ENCODE measurements at places on chromosomes 6 and 20.

DNA sequence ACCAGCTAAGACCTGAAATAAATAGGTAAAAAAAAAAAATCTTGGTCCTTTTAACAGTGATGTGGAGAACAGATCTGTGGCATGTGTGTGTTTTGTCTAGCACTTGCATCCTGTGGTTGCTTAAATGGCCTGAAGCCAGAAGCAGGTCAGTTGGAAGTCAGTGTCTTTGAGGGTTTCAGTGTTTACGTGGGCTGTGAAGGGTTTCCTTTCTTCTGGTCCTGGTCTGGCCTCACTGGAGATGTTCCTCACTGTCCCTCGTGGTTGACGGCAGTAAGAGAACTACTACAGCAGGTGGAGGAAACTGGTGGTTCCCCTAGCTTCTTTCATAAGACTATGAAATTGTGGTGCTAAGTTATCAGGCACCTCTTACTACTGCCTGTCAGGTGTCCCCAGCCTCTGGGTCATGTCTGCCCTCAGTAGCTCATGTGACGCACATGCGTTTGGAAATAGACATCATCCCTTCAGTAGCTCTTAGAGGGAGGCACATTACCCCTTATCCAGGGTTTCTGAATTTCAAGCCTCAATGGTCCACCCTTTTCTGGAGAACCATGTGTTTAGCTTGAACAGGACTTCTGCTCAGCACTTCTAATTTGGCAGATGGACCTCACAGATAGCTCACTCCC lies 59.4 kb upstream of the SCP2D1 start:
- DNase-seq: peak; percentile 57

GRCh38 chr6:136103763-136104311 lies 146.3 kb downstream of the MTFR2 start:
- DNase-seq: peak; percentile 57

DNA sequence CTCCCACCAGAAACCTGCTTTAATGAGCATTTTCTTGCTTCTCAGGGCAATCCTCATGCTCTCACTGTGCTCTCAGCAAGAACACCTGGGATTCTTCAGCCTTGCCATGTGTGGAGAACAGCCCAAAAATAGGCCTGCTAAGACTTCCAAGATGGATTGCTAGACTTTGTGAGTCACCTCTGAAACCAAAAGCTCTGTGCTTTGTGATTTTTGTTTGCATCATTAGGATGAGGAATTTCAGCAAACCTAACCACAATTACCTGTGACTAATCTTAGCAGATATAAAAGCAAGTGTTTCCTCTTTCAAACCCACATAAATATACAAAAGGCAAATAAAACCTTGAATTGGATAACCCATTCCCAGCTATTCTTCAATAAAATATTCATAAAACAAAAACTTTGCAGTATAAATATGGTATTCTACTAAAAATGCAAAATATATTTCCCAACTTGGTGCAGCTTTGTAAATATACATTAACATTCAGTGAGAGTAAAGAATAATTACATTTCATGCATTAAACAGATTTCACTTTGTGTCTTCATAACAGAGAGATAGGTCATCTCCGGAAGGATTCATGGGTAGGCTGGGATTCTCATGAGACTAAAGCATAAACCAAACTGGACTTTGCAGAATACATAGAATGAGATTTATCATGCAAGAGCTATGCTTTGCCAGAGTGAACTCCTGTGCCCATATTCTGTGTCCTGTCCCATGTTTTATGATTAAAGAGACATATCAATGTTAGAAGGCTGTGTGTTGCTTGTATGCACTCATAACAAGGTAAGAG lies 33.5 kb downstream of the TPBG start:
- peak; percentile 89 for DNase-seq

- DNase-seq: peak; percentile 17
Observed at GRCh38 chr20:40896814-40897700, 131.6 kb upstream of the TOP1 start.

GRCh38 chr20:44959082-44959637 lies 1.0 kb downstream of the TOMM34 start:
- peak; percentile 23 for DNase-seq

DNA sequence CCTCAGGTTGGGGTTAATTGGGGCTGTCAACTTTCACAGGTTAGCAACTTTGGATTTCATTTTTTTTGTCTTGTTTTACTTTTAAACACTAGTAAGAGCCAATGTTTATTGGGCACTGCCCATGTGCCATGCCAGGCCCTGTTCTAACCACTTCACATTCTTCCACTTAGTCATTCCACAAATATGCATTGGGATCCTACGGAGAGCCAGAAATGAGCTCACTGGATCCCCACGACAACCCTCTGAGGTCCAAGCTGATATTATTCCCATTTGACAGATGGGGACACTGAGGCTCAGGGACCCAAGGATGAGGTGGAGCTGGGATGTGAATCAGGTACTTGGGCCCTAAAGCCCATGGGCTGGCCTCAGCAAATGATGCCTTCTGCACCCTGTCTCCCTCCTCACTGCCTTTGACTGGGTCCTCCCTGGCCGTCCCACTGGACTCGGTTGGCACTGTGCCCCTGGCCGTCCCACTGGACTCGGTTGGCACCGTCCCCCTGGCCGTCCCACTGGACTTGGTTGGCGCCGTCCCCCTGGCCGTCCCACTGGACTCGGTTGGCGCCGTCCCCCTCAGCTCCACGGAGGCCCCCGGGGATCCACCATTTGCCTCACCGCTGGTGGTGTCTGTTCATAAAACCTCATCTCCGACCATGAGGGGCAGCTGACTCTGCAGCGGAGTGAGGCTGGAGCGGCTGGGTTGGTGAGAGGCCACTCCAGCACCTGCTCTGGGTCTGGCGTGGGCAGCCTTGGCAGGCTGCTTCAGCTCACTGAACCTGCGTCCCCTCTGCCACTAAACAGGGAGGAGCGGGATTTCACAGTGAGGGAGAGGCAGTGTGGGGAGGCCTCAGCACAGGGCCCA lies 4.8 kb upstream of the PMEPA1 start:
- peak; percentile 47 for DNase-seq

DNA sequence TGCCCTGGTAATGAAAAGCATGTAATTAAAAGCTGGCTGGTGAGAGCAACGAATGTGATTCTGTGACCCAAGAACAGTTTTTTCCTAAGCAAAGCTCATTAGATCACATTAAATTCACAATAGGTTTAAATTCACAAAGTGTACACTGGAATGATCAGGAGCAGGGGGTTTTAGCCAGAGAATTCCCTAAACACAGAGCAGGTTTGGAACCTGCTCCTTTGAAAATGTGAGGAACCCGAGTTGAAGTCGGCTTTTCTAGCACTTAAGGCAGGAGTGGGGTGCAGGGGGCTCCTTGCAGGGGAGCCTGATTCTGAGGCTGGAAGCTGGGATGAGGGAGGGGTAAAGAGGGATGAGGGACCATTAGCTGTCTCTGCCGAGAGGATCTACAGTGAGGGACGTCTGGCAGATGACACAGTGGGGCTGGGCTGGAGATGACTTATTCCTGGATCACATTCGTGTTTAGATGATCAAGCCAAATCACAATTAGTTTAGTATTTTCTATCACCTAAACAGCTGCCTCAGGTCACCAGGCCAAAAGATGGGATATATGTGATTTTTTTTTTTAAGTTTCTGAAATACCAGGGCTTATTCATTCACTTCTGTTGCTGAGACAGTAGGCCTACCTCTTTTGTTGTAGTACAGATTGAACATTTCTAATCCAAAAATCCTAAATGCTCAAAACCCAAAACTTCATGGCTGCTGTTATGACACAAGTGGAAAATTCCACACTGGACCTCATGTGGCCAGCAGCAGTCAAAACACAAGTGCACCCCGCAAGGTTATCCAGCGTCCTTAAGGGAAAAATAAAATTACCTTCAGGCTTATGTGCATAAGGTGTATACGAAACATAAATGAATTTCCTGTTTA lies 93.1 kb upstream of the HIVEP1 start:
- no peak for DNase-seq

GRCh38 chr20:24131281-24131680 lies 142.7 kb upstream of the GGTLC1 start:
- no peak for DNase-seq

GRCh38 chr6:81126150-81126549 lies 626.3 kb downstream of the TENT5A start:
- DNase-seq: peak; percentile 20

DNA sequence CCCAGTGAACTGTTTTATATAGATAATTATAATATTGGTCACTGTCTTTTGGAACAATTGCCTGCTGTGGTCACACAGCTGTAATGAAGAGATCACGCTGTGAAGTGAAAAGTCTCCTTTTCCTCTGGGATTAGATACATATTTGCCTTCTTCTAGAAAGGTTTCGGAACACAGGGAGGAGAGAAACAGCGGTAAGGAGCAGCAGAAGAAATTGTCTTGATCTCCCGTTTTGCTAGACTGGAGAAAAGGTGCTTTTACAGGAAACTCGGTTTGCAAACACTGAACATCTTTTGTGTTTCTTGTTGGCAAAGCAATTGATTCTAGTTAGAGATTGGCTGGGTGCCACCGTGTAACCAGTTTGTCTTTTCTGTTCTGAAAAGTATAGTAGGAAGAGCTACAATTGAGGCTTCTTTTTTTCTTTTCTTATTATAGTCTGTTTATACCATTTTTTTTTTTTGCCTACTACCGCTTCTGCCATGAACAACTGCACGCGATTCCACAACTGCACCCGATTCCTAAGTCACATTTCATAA lies 404.1 kb upstream of the ID4 start:
- peak; percentile 43 for DNase-seq

DNA sequence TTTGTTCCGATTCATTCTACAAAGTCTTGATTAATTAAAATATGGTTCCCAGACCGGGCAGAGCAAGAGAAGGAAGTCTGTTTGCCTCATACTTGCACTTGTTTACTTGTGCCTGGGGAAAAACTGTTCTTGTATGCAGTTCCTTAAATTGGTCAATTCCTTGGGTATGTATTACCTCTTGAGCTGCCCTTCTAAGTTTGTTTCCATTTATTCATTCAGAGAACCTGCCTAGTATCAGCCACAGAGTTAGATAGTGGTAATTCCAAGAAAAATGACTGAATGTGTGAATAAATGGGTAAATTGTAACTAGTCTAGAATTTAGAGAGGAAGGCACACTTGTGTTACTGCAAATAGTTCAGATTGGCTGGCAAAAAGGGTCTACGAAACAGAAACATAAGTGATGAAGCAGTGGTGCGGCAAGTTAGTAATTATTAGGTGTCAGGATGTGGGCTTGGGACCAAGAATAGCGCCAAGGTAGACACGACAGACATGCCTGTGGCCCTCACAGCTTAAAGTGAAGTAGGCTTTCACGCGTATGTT lies 525 bp upstream of the MAK start:
- DNase-seq: no peak

DNA sequence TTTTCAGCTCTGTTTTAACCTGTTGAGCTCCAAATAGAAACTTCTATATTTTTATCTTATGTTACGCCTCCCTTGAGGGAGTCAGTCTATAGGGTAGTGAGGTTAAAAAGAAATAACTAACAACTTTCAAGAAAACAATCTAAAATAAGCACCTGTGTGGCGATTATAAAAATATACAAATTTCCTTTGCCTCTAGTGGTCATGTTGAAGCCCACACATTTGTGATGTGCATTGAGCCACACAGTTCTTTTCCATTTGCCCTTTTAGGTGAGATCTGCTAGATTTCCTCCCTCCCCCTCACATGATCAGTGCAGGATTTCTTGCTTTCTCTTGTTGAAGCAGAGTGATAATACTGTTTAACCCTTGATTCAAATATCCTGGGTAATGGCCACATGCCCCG lies 84.2 kb downstream of the MYB start:
- DNase-seq: no peak

DNA sequence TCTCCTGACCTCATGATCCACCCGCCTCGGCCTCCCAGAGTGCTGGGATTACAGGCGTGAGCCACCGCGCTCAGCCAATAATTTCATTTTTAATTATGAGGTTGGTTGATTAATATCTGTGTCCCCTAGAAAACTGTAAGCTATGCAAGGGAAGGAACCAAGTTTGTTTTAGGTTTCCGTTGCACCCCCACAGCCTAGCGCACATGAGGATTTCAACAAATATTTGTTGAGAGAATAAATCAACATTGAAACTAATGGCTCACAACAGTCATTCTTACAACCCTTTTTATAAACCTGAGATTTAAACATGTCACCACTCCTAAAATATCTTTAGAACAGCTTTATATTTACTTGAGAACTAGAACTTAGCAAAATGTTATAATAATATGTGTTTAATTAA lies 114.0 kb upstream of the CARMIL1 start:
- no peak for DNase-seq

DNA sequence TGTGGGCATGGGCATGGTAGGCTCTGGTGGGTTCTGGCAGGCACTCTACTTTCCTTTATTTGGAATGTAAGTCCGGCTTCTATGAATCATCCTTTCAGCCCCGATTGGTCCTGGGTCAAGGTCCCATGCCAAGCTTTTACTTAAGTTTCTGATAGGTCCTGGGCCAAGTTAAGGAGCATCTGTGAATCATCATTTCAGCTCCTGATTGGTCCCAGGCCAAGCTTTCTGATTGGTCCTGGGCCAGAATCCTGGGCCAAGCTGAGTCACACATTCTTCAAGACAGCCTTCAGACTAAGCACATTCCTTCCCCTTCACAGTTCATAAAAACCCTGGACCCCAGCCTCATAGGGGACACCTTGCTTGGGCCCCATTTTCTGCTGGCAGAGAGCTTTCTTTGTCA lies 231.0 kb upstream of the EYS start:
- no peak for DNase-seq

DNA sequence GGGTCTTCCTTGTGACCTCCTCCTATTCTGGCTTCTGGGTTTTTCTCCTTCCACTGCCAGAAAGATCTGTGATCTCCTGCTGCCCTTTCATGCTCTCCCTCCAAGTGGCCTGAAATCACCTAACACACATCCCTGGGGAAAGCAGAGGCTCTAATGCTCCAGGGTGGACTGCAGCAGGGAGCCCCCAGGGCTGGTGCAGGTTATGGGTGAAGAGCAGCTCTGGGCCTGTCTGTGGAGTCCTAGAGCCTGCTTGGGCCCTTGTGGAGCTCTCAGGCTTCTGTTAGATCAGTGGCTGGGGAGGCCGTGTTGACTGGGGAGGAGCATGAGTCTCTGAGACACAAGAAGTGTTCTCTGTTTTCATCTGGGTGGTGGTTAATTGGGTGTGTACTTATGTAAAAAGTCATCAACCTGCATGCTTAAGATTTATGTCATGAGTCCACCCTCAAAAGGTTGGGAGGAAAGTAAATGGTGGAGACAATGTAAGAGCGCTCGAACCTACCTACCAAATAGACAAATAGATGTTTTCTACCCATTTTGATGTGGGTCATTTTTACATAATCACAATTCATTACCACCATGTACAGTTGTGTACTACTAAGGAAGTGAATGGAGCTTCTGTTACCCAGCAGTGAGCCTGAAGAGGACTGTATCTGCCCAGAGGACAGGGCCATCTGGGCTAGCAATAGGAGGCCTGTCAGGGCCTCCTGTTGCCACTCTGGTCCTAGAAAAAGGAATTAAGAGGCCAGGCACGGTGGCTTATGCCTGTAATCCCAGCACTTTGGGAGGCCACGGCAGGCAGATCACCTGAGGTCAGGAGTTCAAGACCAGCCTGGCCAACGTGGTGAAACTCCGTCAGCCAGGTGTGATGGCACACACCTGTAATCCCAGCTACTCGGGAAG lies 32.0 kb upstream of the RNF8 start:
- DNase-seq: no peak

GRCh38 chr6:37742401-37742760 lies 44.7 kb upstream of the MDGA1 start:
- DNase-seq: no peak
